ENCODE measurements at places on chromosomes 5 and 9.

- no peak for DNase-seq
These were observed 53.6 kb downstream of the PRR16 start for GRCh38 chr5:120517607-120518252.

GRCh38 chr9:88872192-88872946, 118.9 kb upstream of the S1PR3 start:
- DNase-seq = no peak

DNA sequence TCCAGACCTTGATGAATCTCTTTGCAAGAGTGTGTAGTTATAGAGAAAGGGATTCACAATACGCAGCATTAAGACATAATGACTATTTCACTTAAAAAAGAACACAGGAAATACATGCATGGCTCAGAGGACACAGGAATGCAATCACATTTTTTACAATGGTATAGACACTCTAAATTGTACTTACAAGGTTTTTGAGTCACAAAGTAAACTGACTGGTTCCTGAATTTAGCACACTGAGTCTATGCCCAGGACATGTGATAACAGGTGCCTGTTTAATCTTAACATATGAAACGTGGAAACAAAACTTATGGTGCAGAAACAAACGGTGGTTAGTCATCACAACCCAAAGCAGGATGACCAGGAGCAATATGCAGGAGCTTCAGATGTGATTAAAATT, 6.7 kb downstream of the EPB41L4A start:
- DNase-seq = no peak

DNA sequence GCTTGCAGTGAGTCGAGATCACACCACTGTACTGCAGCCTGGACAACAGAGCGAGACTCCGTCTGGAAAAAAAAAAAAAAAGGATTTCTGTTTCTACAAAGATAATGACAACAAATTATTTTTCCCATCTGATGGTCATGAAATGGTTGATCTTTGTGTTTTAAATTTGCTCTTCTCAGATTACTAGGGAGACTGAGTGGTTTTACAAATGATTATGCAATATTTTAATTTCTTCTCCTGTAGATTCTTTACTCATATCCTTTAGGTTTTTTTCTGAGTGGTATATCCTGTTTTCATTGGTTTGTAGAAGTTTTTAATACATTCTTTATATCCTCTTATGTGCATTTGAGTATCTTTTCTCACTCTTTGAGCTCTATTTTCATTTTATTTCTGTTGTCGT, 20.6 kb upstream of the AUH start:
- no peak for DNase-seq

DNA sequence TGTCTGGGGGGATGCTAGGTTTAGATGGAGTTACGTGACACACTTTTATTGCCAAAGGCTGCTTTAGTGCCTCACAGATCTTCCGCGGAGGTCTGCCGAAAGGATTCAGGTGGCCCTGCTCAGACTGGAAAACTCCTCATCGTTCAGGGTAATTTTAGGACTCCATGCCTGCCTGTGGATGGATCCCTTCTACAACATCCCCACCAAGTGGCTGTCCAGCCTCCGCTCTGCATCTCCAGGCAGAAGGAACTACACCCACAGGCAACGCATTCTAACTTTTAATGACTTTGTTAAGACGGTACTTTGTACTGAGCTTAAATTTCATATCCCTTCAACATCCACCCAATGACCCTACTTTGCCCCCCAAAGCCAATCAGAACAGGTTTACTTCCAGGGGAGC, 29.4 kb downstream of the ATPSCKMT start:
- DNase-seq = no peak
